ENCODE measurements at places on chromosomes 4 and X. TPM values are rescaled to one million over a fixed set of nuclear protein-coding genes. Genes with fewer than 3 reads are reported as not detected.
A peak's percentile ranks its signal among the peaks of the same experiment; 100 is the strongest.

- DNase-seq = no peak
Measured at GRCh38 chrX:10529344-10529743, 91.0 kb downstream of the MID1 start.

Gene UGT2A1
- not detected for total RNA-seq

- no peak for DNase-seq
Measured at GRCh38 chr4:11002961-11003360, 318.4 kb upstream of the CLNK start.

DNA sequence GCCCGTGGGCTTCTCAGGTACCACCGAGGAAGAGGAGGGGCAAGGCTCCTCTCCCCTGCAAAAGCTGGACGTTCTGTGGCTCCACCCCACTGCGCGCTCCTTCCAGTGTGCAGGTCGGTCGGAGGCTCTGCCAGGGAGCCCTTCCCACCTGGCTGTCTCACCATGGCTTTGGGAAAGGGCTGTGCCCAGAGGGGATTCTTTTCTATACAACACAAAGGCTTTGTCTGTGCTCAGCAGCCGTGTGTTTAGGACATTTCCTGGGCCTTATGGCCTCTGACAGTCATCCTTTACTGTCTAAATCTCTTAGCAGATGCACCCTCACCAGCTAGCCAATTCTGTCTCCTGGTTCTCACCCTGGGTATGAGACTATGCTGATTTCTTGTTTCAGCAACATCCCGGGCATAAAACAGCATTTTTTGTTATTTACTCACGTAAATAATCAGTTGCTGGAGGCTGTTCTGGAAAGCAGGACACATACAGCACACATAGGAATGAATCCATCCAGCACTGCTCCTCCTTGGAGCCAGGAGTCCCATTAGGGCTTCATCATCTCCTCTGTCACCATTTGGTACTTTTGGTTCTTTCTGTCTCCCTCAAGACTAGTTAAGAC is 20.4 kb upstream of the ATXN3L start:
- DNase-seq = no peak

DNA sequence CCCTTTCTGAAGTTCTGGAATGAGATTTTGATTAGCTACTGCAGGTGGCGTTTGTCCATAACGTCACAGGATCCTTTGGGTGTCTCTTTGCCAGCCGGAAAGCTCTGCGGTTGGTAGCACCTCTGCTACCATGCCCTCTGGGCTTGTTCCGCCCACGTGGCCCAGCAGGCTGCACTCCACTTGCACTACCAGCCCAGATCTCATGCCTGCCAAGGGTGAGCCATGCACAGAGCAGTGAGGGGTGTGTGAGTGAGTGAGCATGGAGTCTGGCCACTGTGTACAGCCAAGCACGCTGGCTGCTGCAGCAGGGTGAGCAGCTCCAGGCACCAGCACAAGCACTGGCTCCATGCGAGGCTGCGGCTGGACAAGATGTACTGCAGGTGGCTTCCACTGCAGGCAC is 6.6 kb upstream of the HNRNPD start:
- DNase-seq = no peak

Gene POU4F2
- total RNA-seq = not detected

Gene RENBP
- 7.2 TPM for total RNA-seq

DNA sequence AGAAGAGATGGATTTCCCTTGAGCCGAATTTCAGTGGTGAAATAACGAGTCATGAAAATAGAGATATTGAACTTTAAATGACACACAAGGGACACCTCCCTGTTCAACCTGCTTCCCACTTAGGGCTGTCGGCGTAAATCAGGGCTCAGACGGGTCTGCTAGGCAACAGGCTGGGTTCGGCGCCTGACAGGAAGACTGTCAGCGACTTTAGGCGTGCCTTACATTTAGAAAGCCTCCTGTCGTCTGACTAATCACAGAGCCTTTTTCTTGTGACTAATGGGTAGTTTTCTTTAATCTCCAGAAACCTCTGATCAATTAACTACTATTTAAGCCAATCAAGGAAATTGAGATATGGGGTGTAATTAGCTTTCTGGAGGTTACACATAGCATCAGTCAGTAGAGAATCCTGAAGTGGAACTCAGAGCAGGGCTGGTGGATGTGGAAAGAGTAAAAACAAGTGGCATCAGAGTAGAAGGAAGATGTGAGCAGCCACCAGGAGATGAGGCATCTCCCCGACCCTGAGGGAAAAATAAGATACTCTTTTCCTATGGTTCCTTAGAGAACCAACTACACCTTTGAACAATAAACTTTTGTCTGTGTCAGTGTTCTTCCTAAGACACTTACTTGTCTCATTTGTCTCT is 86.2 kb upstream of the HS3ST1 start:
- DNase-seq = no peak

DNA sequence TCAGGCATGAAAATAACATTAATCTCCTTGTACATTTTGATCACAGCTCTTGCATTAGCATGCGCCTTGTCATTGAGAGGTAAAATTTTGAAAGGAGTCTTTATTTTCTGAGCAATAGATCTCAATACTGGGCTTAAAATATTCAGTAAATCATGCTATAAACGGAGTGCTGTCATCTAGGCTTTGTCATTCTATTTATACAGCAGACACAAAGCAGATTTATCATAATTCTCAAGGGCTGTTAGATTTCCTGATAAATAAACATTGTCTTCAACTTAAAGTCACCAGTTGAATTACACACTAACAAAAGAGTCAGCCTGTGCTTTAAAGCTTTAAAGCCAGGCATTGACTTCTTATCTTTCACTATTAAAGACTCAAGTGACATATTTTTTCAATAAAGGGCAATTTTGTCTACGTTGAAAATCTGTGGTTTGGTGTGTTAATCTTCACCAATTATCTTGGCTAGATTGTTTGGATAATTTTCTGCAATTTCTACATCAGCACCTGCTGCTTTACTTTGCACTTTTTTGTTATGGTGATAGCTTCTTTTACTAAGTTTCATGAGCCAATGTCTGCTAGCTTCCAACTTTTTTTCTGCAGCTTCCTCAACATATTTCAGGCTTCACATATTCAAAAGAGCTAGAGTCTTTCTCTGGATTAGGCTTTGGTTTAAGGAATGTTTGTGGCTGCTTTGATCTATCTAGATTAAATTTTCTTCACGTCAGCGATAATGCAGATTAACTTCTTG is 27.9 kb upstream of the UGT2B4 start:
- no peak for DNase-seq

Gene MAGEB17
- total RNA-seq = not detected

- no peak for DNase-seq
Measured at GRCh38 chr4:20847124-20847747, 147.0 kb downstream of the PACRGL start.

DNA sequence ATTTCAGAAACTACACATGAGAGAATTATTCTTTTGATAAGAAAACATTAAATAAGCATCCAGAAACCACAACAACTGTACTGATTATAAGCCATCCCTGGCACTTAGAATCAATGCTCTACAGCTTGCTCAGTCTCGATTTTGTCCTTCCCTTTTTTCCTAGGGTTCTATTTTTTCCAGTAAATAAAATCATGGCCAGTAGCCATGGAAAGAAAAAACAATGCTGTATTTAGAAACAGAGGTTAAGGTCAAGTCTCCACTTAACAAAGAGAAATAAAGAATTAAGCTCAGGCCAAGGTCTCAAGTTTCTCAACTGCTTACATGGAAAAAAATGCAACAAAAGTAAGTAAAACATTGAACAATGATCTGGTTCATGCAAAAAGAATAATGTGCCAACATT is 38.7 kb upstream of the GRID2 start:
- DNase-seq = no peak

GRCh38 chr4:8058031-8058479 is 100.6 kb downstream of the ABLIM2 start:
- DNase-seq = no peak

- no peak for DNase-seq
Measured at GRCh38 chr4:7063362-7063761, 4.5 kb downstream of the GRPEL1 start.

- peak; percentile 77 for DNase-seq
Measured at GRCh38 chr4:151276787-151277562, at the start of gene PRSS48. Gene PRSS48 (plus strand): TSS chr4:151277161. CDS start chr4:151277173, 12 bp downstream.

DNA sequence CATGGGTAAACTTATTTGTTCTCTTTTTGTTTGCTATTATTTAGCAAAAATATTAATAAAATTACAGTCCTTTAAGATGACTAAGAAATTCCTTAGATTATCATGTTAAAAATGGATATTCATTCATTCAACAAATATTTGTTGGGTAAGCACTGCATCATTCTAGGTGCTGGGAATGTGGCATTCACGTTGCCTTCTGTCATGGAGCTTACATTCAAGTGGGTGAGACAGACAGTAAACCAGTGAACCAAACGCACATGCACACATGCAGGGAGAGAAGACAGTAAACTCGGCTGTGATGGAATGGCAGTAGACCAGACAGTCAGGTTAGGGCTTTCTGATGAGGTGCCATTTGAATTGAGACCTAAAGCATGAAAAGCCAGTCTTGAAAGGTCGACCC is 91.8 kb downstream of the STOX2 start:
- no peak for DNase-seq

DNA sequence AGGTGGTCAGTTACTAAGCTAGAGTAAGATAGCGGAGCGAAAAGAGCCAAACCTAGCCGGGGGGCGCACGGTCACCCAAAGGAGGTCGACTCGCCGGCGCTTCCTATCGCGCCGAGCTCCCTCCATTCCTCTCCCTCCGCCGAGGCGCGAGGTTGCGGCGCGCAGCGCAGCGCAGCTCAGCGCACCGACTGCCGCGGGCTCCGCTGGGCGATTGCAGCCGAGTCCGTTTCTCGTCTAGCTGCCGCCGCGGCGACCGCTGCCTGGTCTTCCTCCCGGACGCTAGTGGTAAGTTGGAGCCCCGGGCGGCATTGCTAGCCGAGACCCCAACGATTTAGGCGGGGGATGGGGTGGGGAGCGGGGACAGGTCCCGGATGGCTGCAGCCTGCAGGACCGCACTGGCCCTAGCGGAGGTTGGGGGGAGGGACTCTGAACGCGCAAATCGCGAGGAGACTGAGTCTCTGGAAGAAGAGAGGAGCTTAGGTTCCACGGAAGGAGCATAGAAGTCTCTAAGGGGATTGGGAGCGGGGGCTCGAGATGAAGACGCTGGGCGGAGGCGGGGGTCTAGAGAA is 573 bp downstream of the HTR2C start:
- no peak for DNase-seq

Gene GJB1
- 40.2 TPM for total RNA-seq

Gene TMEM150C
- 5.9 TPM for total RNA-seq

DNA sequence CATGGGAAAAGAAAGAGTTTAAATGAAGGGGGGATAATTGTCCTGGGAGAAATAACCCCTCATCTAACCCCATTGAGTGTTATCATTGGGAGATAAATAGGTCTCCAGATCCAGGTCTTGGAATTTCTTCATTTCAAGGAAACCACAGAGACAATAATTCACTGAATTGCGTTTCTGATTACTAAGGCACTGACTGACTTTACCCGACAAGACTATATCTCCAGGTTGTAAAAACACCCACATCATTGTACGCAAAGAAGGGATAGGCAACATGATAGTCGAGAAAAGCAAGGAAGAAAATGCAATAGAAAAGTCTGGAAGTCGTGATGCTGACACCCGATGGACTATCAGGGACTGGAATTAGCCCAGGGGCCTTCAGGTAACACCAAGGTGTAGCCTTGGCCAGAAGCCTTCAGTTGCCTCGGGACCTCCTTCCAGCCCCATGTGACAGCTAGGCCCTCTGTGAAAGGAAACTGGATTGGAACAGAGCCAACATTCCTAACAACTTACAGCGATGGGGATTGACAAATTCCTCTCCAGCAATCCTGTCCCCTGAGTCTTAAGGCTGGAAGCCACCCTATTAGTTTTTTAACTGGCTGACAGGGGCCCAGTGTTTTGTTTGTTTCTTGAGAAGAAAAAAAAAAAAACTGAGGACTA is 46.5 kb upstream of the RAB9B start:
- no peak for DNase-seq

Gene CT45A5
- total RNA-seq = not detected

- DNase-seq = no peak
Measured at GRCh38 chr4:72702948-72703347, 133.9 kb upstream of the ADAMTS3 start.

Gene DKK2
- not detected for total RNA-seq

Gene DOK7
- not detected for total RNA-seq

Gene GAGE12H
- total RNA-seq = not detected

GRCh38 chr4:156981262-156981769 is 9.7 kb upstream of the PDGFC start:
- no peak for DNase-seq

- DNase-seq = no peak
Measured at GRCh38 chr4:139774759-139775487, 109.3 kb downstream of the MGST2 start.

DNA sequence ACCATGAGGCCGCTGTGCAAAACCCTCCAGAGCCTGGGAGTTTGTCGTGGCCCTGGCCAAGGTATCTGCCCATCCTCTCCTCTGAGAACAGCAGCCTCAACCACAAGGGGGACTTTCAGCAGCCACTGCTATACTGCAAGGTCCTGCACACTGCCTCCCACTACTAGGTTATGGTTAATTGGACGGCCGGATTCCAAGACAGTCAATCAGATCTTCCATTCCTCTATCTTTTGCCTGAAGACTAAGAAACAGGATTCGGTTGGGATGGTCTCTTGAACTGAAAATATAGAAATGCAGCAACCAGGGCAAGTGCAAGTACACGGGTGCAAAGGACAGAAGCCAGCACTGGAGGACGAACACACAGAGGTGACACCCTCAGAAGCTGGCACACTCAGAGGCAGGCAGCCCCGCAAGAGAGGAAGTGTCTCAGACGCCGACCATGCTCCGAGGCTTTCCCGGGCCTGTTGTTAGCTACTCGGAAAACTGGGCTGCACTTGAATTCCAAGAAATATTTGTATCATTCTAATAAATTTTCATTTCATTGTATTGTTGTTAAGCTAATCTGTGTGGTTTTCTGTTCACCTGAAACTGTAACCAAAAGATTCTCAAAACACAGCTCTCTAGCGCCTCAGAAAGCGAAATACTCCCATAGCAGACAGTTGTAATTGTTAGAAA is 63.3 kb downstream of the AFAP1 start:
- no peak for DNase-seq

Gene PRKX
- 69.7 TPM for total RNA-seq

Gene MCUB
- 4.6 TPM for total RNA-seq

- no peak for DNase-seq
Measured at GRCh38 chr4:160009656-160010493, 907.0 kb downstream of the RAPGEF2 start.

Gene RTL5
- total RNA-seq = 6.0 TPM

DNA sequence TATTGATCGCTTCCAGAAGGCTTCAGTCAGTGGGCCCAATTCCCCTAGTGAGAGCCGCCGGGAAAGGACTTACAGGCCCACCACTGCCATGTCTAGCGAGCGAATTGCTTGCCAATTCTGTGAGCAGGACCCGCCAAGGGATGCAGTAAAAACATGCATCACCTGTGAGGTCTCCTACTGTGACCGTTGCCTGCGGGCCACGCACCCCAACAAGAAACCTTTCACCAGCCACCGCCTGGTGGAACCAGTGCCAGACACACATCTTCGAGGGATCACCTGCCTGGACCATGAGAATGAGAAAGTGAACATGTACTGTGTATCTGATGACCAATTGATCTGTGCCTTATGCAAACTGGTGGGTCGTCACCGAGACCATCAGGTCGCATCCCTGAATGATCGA is 15.3 kb downstream of the MID2 start:
- no peak for DNase-seq

Gene RAB40AL
- not detected for total RNA-seq

Gene ALB
- total RNA-seq = not detected

- DNase-seq = no peak
Measured at GRCh38 chrX:16487620-16488385, 162.2 kb upstream of the S100G start.

- no peak for DNase-seq
Measured at GRCh38 chr4:38815885-38816782, 11.5 kb upstream of the TLR1 start.

Gene RBM10
- total RNA-seq = 30.3 TPM

GRCh38 chr4:122946142-122946541 is 23.7 kb upstream of the NUDT6 start:
- DNase-seq = no peak

Measured in transverse colon (tissue), 4 donors.